ENCODE measurements at places on chromosomes 6 and 20.
A peak's percentile ranks its signal among the peaks of the same experiment; 100 is the strongest.

DNA sequence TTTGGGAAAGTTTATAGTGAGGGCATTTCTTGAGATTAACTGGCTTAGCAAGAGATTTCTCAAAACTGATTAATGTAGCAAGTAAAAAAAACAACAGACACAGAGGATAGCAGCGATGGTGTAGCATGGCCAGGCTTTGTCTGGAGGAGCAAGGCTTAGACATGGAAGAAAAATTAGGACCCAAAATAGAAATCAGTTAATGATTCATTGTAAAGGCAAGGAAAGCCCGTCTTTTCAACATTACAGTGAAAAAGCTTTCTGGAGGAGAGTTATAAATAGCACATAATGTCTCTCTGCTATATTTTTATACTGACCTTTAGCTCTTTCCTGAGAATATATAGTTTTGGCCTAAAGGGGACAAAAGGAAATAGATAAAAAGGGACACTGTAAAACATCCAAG is 45.1 kb downstream of the FNDC1 start:
- DNase-seq = no peak

- DNase-seq = no peak
Observed at GRCh38 chr20:840503-840857, 7.0 kb downstream of the FAM110A start.

- DNase-seq = no peak
Observed at GRCh38 chr6:147712841-147713240, 204.4 kb downstream of the SAMD5 start.

DNA sequence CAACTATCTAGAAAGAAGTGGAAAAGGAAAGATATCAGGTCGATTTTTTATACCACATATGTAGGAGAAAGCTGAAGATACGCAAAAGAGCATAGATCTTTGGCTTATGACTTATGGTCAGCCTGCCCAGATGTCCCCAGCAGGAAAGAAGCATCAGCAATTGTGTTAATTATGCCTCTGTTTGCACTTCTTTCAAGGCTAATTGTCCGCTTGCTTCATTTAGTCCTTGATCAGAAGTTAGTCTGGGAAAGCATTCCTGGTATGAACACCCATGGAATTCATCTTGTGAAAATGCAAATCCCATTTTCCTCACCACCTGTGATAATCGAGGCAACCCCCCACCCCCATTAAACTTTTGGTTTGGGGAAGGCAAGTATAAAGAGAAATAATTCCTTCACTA is 62.8 kb downstream of the ATP9A start:
- no peak for DNase-seq

DNA sequence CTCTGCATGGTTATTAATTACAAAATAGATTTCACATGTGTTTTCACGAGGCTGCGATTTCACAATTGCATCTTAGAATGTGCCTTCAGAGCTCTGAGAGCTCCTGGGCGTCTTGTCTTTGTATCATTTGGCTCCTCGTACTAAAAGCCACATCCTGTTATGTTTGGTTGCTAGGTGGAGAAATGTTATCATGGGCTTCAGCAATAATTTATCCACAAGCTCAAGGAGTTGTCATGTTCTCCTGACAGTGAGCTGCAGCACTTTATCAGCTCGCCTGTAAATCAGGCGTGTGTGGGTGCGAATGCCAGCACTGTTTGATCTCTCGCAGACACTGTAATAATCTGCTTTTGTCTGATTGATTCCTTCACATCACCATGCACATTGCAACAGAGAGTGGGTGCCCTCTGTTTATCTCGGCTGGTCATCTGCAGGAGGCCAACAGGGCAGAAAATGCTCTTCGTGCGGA is 218.6 kb upstream of the ZFP64 start:
- peak; percentile 86 for DNase-seq

DNA sequence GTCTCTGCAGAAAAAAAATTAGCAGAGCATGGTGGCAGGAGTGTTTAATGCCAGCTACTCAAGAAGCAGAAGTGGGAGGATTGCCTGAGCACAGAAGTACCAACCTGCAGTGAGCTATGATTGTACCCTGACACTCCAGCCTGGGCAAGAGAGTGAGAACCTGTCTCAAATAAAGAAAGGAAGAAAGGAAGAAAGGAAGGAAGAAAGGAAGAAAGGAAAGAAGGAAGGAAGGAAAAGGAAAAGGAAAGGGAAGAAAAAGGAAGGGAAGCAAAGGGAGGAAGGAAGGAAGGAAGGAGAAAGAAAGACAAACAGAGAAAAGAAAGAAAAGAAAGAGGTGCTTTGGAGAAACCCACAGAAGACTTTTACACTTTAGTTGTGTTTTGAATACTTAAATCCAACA is 12.8 kb upstream of the PDCD2 start:
- DNase-seq = no peak

GRCh38 chr20:62356589-62357186 is 10.4 kb downstream of the LAMA5 start:
- no peak for DNase-seq

- no peak for DNase-seq
Observed at GRCh38 chr6:111564482-111564945, 41.2 kb downstream of the TRAF3IP2 start.

GRCh38 chr20:39268981-39269461 is 306.9 kb downstream of the DHX35 start:
- DNase-seq = peak; percentile 7

DNA sequence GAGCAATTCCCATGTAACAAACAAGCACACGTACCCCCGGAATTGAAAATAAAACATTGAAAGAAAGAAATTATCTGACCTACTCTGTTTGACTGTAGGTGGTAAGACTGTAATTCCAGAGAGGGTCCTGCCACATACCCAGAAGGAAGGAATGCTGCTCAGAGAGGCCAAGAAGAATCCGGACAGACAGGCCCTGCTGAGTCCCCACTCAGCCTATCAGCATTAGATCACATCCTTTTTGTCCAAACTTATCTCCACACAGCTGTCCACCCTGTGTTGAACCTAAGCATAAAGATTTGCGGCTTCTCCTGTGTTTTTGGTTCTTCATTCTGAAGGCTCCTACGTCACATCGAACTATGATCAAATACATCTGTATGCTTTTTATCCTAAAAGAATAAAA is 591.9 kb downstream of the QKI start:
- DNase-seq = no peak

DNA sequence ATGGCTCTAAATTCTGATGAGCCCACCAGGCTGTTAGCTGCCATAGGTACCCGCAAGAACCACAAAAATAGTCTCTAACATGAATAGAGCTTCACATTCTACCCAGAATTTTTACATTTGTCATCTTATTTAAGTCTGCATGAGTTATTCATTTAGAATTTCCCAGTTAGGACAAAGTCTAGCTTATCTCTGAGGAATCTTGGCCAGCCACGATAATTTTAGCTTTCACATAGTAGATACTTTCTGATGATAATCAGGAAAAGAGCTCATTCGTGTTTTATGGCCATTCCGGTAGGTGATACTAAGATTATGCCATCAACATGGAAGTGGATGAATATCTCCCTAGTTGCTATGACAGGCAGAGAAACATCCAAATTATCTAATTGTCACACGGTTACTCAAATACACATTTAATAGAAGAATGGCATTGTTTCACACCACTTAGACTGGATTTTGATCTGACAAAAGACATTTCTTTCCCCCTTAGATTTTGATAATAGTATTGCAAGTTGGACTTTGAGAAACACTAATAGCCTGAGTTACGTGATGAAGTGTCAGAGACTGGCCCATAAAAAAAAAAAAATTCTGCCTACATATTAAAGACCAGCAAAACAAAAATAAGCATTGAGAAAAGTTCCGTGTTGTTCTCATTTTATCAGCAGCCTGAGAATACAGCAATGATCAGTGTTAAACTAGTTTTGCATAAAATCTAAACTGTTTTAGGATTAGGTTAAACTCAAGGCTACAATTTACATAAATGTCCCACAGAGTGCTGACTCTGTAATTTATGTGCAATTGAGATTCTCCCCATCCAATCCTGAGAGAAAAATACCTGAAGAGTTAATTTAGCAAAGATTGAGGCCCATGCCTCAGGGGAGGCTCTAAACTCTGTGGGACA is 397.5 kb upstream of the ARID1B start:
- DNase-seq = no peak

GRCh38 chr20:17843246-17844132 is 125.1 kb downstream of the SNX5 start:
- peak; percentile 15 for DNase-seq

GRCh38 chr6:30826961-30827342 is 57.4 kb upstream of the DDR1 start:
- no peak for DNase-seq

- no peak for DNase-seq
Observed at GRCh38 chr6:149628875-149629510, 19.5 kb downstream of the KATNA1 start.

GRCh38 chr6:156031516-156031915 is 575.9 kb upstream of the NOX3 start:
- DNase-seq = no peak

- no peak for DNase-seq
Observed at GRCh38 chr6:30705620-30706019, 11.5 kb downstream of the MDC1 start.

DNA sequence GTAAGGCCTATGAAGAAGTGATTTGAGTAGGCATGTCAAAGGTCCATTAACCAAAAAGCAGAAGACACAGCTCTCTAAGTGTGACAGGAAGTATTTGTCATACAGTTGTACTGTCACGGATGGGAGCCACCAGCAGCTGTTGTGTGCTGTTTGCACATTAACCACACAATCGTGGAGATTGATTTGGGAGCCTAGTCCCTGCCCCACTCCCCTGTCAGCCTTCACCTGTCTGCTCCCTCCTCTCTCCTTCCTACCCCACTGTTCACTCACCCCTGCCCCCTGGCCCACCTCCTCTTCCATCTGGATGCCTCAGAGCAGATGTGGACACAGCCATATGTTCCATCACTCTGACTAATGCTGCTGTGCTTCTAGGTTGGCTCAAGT is 124.7 kb upstream of the SPACA1 start:
- DNase-seq = no peak

DNA sequence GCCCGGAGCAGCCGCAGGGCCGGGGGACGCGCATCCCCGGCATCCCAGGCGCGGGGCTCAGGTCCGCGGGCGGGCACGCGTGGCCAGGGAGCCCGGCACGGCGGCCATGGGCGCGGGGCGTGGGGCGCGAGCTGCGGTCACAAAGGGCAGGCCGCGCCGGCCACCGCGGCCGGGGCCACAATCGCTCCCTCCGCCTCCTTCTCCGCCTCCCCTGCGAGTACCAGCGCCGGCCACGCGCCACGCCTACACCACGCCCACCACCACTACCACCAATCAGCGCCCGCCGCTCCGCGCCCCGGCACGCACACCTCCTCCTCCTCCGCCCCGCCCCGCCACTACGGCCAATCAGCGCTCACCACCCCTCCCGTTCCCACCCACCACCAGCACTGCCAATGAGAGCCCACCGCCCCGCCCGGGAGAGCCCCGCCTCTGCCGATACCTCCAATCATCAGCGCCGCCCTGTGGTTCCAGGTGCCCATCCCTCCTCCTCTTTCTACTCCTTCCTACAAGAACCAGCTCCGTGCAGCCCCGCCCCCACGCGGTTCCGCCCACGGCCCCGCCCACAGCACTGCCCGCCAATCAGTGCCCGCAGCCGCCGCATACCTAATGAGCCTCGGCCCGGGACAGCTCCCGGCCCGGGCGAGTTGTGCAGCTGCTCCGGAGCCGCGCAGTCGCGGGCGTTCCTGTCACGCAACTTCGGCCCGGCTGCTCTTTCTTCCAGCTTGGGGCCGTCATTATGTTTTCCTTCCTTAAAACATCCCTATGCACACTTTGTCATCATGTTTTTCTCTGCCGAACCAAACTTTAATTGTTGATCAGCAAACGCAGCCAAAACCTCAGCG is at the start of gene RPS6KA2:
RPS6KA2 (minus strand) TSS at position 219 of the 842 bp plus-strand sequence. CDS start 232 bp downstream, outside the sequence.
- peak; percentile 100 for DNase-seq

- no peak for DNase-seq
Observed at GRCh38 chr6:132466952-132467351, 46.0 kb downstream of the STX7 start.

DNA sequence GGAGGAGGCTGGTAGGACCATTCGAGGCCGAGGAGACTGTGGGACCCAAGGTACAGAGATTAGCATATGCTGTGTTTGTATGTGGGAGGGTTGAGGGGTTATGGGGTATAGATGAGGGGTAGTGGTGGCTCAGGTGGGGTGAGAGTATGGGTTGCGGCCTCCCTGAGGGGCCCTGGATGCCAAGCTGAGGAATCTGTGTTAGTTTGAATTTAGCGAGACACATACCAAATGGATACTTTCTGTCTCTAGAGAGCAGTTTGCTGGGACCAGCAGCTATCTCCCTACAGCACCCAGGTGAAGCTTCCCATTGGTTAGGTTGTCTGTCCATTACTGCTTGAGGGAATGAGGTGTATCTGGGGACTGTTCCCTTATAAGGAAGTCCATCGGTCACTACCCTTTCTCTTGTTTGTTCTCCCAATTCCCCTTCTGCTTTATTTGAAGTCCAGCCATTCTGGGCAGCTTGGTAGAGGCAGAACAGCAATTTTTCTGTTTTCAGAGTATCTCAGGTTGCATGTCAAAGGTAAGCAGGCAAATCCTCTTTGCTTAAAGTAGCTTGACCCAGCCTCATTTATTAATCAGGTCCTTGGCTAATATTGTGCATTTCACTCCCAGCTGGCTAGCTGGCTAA is 15.2 kb downstream of the CHMP4B start:
- DNase-seq = no peak

DNA sequence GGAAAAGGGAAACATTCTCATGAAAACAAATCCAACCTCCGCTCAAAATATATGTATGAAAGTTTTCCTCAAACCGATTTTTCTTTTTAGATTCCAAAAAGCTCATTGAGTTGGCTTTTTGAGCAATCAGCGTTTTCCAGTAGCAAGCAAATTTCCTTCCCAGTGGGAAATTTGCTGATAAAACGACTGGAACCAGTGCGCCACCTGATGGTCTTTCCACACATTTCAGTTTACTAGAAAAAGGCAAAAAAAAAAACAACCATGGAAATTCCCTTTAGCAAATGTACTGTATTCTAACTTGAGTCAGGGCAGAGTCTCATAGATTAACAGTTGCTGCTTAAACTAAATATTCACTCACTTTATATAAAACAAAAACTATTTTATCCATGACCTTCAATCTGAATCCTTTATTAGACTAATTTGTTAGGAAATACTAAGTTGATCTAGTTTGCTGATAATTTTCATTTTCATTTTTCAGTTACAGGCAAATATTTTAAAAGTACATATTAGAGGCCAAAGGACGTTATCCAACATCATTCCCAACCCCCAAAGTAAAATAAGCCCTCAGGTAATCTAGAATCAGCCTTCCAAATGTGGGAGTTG is 271.5 kb downstream of the FOXA2 start:
- no peak for DNase-seq

GRCh38 chr6:169648617-169649016 is 53.2 kb downstream of the WDR27 start:
- no peak for DNase-seq

GRCh38 chr6:149938571-149939355 is 3.1 kb upstream of the ULBP2 start:
- DNase-seq = peak; percentile 79

- DNase-seq = no peak
Observed at GRCh38 chr20:3146732-3147341, 12.8 kb downstream of the FASTKD5 start.

DNA sequence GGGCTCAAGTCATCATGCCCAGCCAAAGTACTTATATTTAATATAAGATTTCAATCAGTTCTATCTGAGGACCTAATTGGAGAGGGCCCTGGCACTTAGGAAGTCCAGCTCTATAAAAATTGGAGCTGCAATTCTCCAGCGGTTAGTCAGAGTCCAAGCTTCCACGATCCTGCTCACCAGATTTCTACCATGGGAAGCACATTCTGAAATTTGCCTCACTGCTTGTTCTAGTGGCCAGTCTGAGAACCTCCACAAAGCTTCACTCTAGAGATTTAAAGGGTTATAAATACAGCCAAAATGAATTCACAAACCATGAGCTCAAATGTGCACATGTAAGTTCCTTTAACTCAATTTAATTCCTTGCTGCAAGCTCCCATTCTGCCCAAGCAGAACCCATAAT is 33.5 kb downstream of the PNLDC1 start:
- DNase-seq = no peak

GRCh38 chr20:10076126-10077080 is 41.6 kb downstream of the ANKEF1 start:
- no peak for DNase-seq

All from CD4-positive, alpha-beta T cell treated with Interleukin-12 subunit alpha and Interleukin-12 subunit beta, for 1 hour (primary cell).